Activated gamma-delta T cell treated with Interleukin-2 at 50 U/mL for 16 hours (primary cell): ENCODE measurements at places on chromosomes 16 and 17.

- no peak for DNase-seq
Observed at GRCh38 chr17:61362852-61363600, 36.6 kb upstream of the TBX2 start.

GRCh38 chr17:65558683-65559460, 2.6 kb downstream of the AXIN2 start:
- DNase-seq, result no peak

DNA sequence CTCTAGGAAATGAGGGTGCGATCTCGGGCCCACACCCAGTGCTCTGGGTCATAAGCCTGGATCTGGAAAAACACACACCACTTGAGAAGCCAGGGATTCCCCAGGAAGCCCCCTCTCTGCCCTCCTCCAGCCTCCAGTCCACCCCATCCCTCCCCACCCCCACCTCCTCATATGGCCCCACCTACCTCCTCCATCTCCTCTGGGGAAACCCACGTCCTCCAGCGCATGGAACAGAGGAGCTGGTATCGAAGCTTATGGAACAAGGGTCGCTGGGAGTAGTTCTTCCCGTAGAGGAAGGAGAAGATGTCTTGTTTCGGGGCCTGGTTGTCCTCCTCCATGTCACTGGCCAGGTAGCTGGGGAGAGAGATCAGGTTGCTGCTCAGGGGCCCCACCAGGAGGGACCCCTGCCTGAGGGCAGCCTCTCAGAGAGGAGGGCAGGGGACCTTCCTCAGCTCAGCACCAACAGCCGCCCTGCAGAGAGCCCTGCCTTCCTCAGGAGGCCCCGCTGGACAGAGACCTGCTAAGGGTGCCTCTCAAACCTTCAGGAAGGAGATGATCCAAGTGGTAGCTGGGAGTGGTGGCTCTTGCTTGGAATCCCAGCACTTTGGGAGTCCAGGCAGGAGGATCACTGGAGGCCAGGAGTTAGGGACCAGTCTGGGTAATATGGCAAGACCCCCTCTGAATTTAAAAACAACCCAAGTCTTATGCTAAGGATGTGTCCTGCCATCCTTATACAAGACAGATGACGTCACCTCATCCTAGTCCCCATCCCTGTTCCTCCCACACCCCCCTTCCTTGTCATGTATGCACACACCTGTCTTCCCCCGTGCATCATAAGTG, 5.0 kb downstream of the SPDYE4 start:
- DNase-seq, result no peak

GRCh38 chr16:85947230-85948137, 48.5 kb downstream of the IRF8 start:
- no peak for DNase-seq

DNA sequence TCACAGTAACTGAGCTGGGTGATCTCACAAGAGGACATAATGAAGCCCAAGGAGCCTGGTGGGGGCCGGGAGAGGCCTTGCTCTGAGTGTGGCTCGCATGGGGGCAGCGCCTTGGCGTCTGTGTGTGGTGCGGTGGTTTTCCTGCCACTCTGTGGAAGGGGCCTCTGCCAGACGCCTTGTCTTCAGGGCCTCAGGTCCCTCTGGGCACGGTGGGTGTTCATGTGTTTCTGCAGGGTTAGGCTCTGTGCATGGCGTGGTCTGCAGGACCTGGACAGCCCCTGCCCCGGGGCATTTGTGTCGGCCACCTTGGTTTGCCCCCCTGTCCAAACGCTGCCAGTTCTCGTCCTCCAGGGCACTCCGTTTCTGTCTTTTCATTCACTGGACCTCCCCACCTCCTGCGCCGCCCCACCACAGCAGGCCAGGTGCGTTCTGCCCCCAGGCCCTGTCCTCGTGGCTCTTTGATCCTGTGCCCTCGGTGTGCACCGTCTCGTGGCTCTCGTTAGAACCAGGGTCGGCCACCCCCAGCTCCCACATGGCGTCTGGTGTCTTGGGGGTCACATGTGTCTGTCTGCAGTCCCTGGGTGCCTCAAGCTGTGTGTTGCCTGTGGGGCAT, 43.7 kb upstream of the ZNF750 start:
- peak; percentile 36 for DNase-seq

DNA sequence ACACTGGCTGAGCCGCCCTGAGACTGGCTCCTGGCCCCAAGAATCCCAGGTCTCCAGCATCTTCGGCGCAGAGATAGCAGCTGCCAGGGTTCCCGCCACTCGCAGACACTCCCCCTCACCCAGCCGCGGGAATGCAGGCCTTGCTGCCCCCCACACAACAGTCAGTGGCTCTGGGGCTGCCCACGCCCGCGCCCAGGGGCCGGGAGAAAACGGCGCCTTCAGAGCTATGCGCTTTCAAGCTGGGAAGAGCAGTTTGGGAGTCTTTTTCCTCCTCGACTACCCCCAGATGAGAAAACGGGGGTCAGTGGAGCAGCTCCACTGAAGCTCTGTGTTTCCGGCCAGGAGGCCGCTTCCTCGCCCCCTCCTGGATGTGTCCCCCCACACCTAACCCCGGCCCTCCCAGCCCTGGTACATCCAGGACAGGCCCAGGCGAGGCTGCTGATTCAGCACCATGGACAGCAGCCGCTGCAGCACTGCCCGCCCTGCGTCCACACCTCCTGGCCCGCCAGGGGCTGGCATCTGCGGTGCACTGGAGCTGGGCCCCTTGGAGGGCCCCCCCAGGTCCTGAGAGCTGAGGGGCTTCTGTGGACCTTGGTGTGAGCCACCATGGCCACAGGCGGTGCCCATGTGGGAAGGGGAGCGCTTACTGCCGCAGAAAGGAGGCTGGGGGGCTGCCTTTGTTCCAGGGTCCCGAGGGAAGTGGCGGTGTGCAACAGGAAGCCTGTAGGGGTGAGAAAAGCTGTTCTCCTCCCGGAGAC, 35.7 kb downstream of the CACNA1H start:
- DNase-seq, result peak; percentile 31

GRCh38 chr17:79775632-79776031, 2.3 kb upstream of the CBX2 start:
- DNase-seq, result no peak

DNA sequence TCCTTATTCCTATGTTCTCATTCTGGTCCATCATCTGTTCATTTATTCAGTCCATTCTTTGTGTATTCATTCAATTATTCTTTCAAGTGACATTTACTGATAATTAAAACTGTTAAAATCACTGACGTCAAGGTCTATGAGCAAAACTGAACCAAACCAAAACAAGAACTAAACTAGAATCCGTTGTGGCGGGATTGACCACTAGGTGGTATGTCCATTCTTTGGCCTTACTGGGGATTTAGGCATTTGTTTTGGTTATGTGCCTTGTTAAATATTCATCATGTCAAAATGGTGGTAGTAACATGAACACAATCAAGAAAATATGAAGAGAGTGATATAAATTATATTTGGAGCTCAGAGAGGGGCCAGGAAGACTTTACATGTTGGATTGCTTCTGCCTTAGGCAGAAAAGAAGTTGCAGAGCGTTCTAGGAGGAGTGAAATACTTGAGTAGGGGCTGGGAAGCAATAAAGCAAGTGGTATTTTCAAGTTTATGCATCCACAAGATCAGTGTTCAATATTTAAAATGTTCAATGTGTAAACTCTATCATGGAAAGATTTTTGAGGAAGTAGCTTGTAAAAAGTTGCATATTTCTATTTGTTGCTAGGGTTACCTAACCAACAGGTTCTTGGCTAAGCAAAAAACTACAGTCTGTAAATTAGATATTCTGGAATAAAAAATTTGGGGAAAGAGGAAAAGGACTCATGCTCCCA, 129.0 kb downstream of the CDH13 start:
- DNase-seq, result no peak

- DNase-seq, result no peak
Observed at GRCh38 chr17:40532520-40533253, 31.3 kb upstream of the TNS4 start.

DNA sequence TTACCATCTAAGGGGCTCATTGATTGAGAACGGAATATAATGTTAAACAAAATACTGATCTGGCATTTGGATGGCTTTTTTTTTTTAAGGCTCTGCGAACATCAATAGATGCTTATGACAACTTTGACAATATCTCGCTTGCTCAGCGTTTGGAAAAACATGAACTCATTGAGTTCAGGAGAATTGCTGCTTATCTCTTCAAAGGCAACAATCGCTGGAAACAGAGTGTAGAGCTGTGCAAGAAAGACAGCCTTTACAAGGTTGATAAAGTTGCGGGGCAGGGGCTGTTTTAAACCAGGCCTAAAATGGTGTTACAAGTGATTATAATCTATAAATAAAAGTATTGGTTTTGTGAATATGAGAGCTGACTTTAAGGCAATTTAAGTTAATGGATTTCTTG, 22.3 kb downstream of the PTRH2 start:
- no peak for DNase-seq

GRCh38 chr17:42565523-42566214, 1.2 kb upstream of the MLX start:
- no peak for DNase-seq

DNA sequence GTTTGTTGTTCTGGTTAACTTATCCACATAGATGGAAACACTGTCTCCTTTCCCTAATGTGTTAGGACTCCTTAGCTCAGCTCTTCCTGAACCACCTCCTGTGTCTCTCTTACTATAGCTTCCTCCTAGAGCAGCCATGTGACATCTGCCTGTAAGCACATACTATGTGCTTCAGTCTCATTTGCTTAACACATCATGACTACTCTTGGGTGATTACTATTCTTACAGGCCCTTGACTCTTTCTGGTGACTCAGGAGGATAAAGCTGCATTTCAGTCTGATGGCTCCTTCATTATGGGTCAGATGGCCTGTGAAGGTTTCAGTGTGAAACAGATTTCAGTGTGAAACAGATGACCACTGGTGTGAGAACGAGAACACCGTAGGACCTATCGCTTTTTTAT, 320 bp upstream of the KRTAP4-2 start:
- no peak for DNase-seq

GRCh38 chr16:28958216-28958615, 7.5 kb downstream of the NFATC2IP start:
- no peak for DNase-seq

GRCh38 chr17:17784657-17785267, 52.0 kb downstream of the SREBF1 start:
- DNase-seq, result peak; percentile 50

DNA sequence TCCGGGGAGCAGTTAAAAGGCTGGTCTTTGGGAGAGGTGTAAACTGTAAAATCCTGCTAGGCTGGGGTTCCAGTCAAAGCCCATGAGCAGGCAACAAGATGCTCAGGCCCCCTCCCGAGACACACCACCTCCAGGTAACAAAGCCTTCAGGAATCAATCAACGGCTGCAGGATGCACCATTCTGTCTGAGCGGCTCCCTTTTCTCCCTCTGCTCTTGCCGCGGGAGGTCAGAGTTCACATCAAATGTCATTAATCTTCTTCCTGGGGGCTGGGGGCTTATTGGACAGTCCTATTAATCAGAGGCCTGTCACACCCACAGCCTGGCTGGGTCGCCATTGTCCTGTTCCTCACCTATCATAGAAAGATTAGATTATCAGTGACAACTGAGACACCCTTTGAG, 11.9 kb upstream of the CCDC182 start:
- no peak for DNase-seq

GRCh38 chr17:17254036-17254435, 17.1 kb upstream of the FLCN start:
- DNase-seq, result no peak

GRCh38 chr16:9790199-9790598, 392.0 kb downstream of the GRIN2A start:
- no peak for DNase-seq

DNA sequence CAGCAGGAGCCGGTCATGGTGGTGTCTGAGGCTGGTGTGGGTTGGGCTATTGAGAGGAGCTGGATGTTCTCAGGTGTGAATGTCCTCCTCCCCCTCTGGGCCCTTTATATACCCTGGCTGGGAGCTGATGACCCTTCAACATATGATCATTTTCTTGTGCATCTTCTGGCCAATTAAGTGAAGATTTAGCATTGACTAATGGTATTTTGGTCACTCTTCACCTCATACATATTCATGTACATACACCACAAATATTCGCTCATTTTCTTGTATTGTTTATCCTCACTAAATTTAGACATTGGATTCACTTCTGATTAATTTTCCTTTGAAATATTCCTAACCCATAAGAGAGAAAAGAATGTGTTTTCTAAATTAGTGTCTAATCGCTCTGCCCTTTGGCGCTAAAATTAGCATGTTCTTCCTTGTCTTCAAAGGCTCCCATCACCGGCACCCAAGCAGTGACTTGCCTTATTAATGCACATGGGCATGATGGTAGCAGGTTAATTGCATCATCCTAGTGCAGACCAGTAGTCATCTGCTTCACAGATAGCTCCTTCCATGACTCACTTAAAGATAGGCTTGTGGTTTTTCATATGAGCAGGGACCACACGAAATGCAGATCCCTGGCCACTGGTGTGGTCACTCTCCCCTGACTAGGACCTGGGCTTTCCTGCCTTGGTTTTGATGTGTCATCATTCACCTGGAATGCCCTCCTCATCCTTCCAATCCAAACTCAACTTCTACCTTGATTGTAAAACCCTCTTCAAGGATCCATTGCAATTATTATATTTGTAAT, at the start of gene KRTAP2-4:
Gene KRTAP2-4, minus strand, starts transcription at position 51 of the 796 bp plus-strand sequence. Its CDS starts 34 bp downstream, at position 17.
- DNase-seq, result no peak

DNA sequence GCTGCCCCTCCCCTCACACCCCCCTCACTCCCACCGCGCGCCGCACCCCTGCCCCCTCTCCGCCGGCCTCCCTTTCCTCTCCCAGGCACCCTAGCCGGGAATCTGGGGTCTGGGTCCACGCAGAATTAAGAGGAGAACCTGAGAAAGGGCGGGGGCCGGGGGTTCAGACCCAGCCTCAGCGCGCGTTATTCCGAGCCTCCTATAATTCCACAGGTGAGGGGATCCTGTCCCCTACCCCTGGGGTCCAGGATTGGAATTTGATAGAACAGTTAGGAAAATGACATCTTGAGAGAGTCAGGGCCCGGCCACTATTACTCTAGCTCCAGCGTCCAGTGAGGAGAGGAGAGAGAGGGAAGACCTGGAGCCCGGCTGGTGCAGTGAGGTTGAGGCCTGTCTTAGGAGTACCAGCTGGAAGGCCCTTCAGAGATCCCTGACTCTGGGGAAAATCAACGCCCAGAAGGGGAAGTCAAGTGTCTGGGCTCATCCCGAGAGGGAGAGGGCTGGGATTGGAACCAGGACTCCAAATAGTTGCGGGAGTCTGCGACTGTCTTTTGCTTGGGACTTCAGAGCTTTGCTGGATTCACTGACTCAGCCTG, 17.3 kb downstream of the GRB7 start:
- no peak for DNase-seq

GRCh38 chr17:49214676-49215360, 4.3 kb downstream of the ABI3 start:
- no peak for DNase-seq

- DNase-seq, result no peak
Observed at GRCh38 chr16:22262460-22262859, 34.7 kb upstream of the POLR3E start.
